Ascending aorta (tissue), 2 donors: ENCODE measurements at places on chromosomes 16 and 17. TPM values are rescaled to one million over a fixed set of nuclear protein-coding genes. Genes with fewer than 3 reads are reported as not detected.

GRCh38 chr17:14886200-14886739 lies 378.9 kb downstream of the PMP22 start:
- H3K36me3 ChIP-seq: no peaks in the 10 kb centered on the region
- no peaks in the 10 kb centered on the region for H3K4me1 ChIP-seq
- no peaks in the 10 kb centered on the region for H3K27me3 ChIP-seq
- H3K27ac ChIP-seq: no peak overlapping the region
- DNase-seq: no peak

DNA sequence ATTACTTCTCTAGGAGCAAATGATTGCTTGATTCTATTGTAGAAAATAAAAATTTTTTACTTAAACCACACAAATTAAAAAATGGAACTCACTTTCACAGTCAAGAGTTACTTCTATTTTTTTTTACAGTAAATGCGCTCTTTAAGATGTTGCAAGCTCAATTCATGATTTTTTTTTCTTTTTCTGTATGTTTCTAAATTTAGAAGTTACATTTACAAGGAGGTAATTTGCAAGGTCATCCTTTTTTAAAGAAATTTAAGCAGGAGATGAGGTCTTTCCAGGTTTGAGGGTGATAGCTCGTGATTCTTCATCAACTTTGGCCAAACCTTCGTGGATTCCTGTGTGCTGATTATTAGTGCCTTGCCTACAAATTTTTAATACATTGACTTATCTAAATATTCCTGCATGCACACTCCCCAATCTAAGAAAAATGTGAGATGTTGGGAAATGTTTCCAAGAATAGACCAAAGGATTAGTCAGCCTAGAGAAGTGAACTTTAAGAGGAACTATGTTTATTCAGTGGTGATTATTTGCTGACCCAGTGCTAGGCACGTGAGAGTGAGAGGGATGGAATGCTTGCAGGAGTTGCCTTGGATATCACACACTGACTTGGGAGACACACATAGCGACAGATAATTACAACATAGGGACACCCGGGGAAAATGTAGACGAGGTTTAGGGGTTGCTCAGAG lies 429.8 kb downstream of the MAF start:
- no peaks in the 10 kb centered on the region for H3K27me3 ChIP-seq
- H3K4me3 ChIP-seq: no peak overlapping the region
- no peaks in the 10 kb centered on the region for H3K4me1 ChIP-seq

GRCh38 chr17:38460082-38460715 lies 31.9 kb downstream of the ARHGAP23 start:
- peaks cover 30% of the 10 kb centered on the region for H3K4me1 ChIP-seq
- H3K27me3 ChIP-seq: no peaks in the 10 kb centered on the region
- H3K4me3 ChIP-seq: no peak overlapping the region
- DNase-seq: no peak
- H3K36me3 ChIP-seq: peaks cover 36% of the 10 kb centered on the region

GRCh38 chr17:61400717-61401388 lies 1.2 kb downstream of the TBX2 start:
- no peak for DNase-seq
- H3K4me1 ChIP-seq: peaks cover 24% of the 10 kb centered on the region
- H3K27me3 ChIP-seq: peaks cover 4% of the 10 kb centered on the region
- peak overlapping the region; percentile 64 for H3K4me3 ChIP-seq

- no peaks in the 10 kb centered on the region for H3K36me3 ChIP-seq
- H3K27ac ChIP-seq: peak overlapping the region; percentile 98
- peaks cover 3% of the 10 kb centered on the region for H3K4me1 ChIP-seq
These were observed 512 bp downstream of the AKAP1 start for GRCh38 chr17:57085448-57086068.

DNA sequence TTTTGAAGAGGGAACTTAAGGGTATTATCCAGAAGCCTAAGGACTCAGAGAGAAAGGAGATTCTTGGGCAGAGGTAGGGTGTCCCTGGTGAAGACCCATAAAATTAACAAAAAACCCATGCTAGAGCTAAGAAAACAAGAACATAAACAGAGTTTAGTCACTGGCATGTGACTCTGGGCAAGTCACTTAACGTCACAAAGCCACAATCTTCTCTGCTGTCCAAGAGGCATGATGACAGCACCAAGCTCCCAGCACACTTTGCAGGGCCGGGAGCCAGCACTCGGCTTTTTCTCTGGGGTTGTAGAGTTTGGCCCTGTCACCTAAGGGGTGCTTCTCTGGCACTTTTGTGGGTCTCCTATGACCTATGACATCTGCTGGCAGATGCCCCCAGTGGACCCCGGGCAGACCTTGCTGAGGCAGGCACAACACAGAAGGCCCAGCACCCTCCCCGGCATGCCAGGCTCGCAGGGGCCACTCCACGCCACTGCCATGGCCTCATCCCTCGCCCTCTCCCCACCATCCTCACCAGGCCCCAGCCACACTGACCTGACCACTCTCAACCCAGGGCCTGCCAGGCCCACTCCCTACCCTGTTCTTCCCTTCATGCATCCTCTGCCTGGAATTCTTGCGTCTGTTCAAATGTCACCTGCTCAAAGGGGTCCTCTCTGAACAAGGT lies 69.8 kb downstream of the DYNLRB2 start:
- H3K4me1 ChIP-seq: no peaks in the 10 kb centered on the region
- no peak for DNase-seq
- H3K36me3 ChIP-seq: no peaks in the 10 kb centered on the region
- H3K27me3 ChIP-seq: no peaks in the 10 kb centered on the region

- H3K27me3 ChIP-seq: no peaks in the 10 kb centered on the region
- peaks cover 24% of the 10 kb centered on the region for H3K36me3 ChIP-seq
- H3K4me3 ChIP-seq: no peak overlapping the region
- H3K27ac ChIP-seq: no peak overlapping the region
These were observed 102.9 kb downstream of the HIC1 start for GRCh38 chr17:2157675-2158395.

GRCh38 chr17:50564916-50565315 lies 4.4 kb downstream of the CACNA1G start:
- peak overlapping the region; percentile 24 for H3K4me3 ChIP-seq
- peak; percentile 36 for DNase-seq
- H3K4me1 ChIP-seq: peaks cover 19% of the 10 kb centered on the region
- H3K36me3 ChIP-seq: no peaks in the 10 kb centered on the region
- peaks cover 10% of the 10 kb centered on the region for H3K27me3 ChIP-seq

DNA sequence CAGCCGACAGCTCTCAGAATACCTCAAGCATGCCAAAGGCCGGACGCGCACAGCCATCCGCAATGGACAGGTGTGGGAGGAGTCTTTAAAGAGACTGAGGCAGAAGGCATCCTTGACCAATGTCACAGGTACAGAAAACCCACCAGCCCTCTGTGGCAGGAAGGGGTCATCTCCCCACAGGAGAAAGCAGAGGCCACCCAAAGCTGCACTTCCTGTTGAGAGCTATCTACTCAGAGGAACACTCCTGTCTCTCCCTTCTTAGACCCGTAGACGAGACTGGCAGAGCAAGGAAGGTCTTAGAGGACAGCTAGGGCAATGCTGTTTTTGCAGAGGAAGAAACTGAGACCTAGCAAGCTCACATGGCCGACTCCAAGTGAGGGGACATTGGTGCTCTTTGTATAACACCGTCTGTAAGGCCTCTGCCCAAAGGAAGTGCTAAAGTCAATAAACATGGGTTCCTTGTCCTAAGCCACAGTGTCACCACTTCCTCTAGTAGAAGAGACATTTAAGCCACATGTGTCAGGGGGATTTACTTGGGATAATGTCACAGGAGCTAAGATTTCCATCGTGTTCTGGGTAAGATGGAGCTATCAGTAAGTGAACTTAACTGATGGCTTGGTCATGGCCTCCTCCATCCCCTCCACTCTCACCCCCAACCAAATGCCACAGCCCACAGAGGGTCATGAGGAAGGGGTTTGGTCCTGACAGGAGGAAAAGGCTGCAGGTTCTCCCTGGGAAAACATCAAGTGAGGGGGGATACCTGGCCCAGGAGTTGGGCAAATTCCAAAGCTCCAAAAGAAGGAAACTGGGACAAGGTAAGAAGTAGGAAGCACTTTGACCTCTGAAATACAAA lies 9.4 kb downstream of the LPO start:
- H3K27me3 ChIP-seq: peaks cover 4% of the 10 kb centered on the region
- H3K4me1 ChIP-seq: peaks cover 4% of the 10 kb centered on the region
- DNase-seq: no peak
- no peaks in the 10 kb centered on the region for H3K36me3 ChIP-seq

DNA sequence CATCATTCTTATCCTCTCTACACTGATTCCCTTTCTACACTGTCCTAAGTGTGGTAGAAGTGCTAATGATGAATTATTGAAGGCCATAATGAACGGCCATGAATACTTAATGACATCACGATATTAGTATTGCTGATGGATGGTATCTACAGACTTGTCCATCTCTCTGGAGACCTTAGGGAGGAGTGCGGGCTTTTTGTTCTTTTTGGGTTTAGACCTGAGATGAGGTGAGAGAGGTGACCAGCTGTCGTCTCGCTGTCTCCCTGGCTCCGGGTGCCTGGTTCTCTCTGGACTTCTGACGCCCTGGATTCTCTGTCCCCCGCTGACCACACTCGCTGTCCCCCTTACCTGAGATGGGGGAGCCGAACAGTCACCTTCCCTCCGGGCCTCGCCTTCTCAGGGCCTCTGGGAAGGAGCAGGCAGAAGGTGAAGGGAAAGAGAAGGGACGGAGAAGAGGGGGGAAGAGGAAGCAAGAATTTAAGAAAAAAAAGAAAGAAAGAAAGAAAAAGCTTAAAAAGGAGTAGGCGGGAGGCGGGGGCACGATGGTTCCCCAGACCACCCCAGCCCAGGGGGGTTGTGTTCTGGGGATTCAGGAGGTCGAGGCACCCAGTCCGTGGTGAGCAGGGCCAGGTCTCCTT lies 17.1 kb downstream of the SGCA start:
- no peaks in the 10 kb centered on the region for H3K27me3 ChIP-seq
- peaks cover 12% of the 10 kb centered on the region for H3K4me1 ChIP-seq
- peaks cover 23% of the 10 kb centered on the region for H3K36me3 ChIP-seq
- DNase-seq: no peak
- no peak overlapping the region for H3K4me3 ChIP-seq

DNA sequence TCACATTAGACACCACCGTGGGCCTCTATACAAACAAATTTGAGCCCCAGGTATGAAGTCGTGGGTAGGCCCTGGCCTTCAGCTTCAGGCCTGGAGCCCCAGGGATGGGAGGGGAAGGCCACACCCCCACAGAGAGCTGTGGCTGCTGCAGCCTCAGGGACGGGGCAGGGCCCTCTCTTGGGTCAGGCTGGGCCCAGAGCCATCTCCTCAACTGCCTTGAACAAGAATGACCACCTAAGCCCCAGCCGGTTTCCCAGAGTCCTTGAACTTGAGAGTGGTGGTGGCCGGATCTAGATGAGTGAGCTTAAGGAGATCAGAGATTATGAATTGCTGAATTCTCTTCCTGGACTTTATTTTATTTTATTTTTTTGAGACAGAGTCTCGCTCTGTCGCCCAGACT lies 18.6 kb downstream of the SCNN1B start:
- no peaks in the 10 kb centered on the region for H3K27me3 ChIP-seq
- DNase-seq: no peak
- no peak overlapping the region for H3K27ac ChIP-seq
- H3K36me3 ChIP-seq: no peaks in the 10 kb centered on the region

DNA sequence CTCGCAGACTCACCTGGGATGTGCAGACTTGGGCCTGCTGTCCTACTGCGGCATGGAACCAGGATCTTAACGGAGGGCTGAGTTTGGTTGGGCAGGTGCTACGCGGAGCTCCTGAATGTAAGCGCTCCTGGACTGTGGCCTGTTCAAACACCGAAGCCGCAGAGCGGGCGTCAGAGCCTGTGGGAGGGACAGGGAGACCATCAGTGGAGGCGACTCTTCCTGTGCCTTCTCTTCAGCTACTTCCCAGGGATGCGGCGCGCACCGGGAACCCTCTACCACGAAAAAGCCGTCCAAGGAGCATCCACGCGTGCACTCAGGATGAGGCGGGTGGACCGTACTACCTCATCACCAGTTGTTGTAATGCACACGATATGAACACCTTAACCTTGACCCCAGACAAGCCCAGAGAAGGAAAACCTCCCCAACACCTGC lies 2.0 kb downstream of the USP36 start:
- no peak for DNase-seq
- peaks cover 43% of the 10 kb centered on the region for H3K36me3 ChIP-seq
- no peaks in the 10 kb centered on the region for H3K27me3 ChIP-seq
- no peak overlapping the region for H3K27ac ChIP-seq

GRCh38 chr16:52773026-52773425 lies 226.1 kb upstream of the TOX3 start:
- H3K36me3 ChIP-seq: no peaks in the 10 kb centered on the region
- H3K27me3 ChIP-seq: no peaks in the 10 kb centered on the region
- no peak overlapping the region for H3K27ac ChIP-seq
- H3K4me3 ChIP-seq: no peak overlapping the region
- no peak for DNase-seq

GRCh38 chr17:50559674-50560184 lies 786 bp upstream of the CACNA1G start:
- DNase-seq: no peak
- peaks cover 39% of the 10 kb centered on the region for H3K4me1 ChIP-seq
- peaks cover 10% of the 10 kb centered on the region for H3K27me3 ChIP-seq
- H3K36me3 ChIP-seq: peaks cover 12% of the 10 kb centered on the region
- H3K27ac ChIP-seq: no peak overlapping the region

- H3K4me3 ChIP-seq: no peak overlapping the region
- H3K4me1 ChIP-seq: peaks cover 3% of the 10 kb centered on the region
- no peak for DNase-seq
- no peaks in the 10 kb centered on the region for H3K36me3 ChIP-seq
- H3K27me3 ChIP-seq: no peaks in the 10 kb centered on the region
These were observed 272.7 kb downstream of the MAF start for GRCh38 chr16:79327836-79328235.

- no peak overlapping the region for H3K27ac ChIP-seq
- H3K4me3 ChIP-seq: no peak overlapping the region
- H3K4me1 ChIP-seq: peaks cover 33% of the 10 kb centered on the region
- no peaks in the 10 kb centered on the region for H3K27me3 ChIP-seq
- DNase-seq: no peak
These were observed 12.7 kb downstream of the SPNS2 start for GRCh38 chr17:4511199-4511932.

GRCh38 chr17:76384222-76384986 lies at the start of gene SPHK1:
Gene SPHK1 (plus strand): TSS chr17:76384609. CDS start chr17:76385645, 1,036 bp downstream.
- H3K27me3 ChIP-seq: no peaks in the 10 kb centered on the region
- no peaks in the 10 kb centered on the region for H3K36me3 ChIP-seq
- H3K4me1 ChIP-seq: peaks cover 6% of the 10 kb centered on the region

DNA sequence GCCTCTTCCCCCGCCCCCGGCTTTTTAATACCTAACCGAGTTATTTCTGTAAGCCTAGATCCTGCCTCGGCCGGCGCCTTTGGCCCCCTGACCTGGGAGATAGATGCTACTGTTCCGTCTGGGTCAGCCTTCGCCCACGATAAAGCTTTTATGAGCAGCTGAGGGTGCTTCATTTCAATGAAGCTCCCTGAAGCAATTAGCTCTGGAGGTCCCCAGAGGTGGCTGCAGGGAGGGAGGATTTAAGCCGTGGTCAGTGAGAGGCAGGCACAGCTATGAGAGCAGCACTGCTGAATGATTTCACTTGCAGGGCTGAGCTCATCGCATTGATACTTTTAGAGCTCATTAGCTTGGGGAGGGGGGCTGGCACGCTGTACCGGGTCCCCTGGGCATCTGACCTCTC lies 89.4 kb downstream of the RPA1 start:
- no peaks in the 10 kb centered on the region for H3K27me3 ChIP-seq
- no peak overlapping the region for H3K27ac ChIP-seq
- no peak for DNase-seq
- H3K4me3 ChIP-seq: no peak overlapping the region
- no peaks in the 10 kb centered on the region for H3K36me3 ChIP-seq

The DNAI2 gene
- total RNA-seq: not detected

The ATP6V0A1 gene
- total RNA-seq: 59.0 TPM

The PTGES3L gene
- not detected for total RNA-seq

The EFCAB5 gene
- 1.1 TPM for total RNA-seq

The NUPR1 gene
- total RNA-seq: 290 TPM

The SLC13A2 gene
- not detected for total RNA-seq

The CSH2 gene
- not detected for total RNA-seq

The OTOP2 gene
- not detected for total RNA-seq

The CEP295NL gene
- 10.7 TPM for total RNA-seq

The MMD gene
- 22.9 TPM for total RNA-seq
